Activated CD8-positive, alpha-beta memory T cell treated with anti-CD3 and anti-CD28 coated beads for 4 hours (primary cell): ENCODE measurements at places on chromosomes 3 and 15.

GRCh38 chr3:123621850-123622189 lies 37.0 kb upstream of the HACD2 start:
- DNase-seq = no peak

- no peak for DNase-seq
Measured at GRCh38 chr3:148957586-148957985, 33.8 kb upstream of the GYG1 start.

DNA sequence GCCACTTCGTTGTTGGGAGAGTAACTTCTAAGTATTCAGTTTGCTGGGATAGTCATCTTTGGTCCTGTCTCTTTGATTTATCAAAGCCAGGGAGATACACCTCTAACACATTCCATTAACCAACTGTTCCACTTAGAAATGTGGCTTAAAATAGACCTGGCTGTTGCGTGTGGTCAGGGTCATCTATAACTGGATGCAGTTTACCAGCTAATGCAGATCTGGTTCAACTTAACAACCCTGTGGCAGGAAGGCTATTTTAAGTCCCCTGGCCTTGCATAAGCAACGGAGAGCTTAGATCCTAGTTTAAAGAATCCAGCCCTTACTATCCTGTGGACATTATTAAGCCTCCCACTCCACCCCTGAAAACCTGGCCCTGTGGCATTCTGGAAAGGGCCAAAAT lies 28.1 kb upstream of the CAPN3 start:
- no peak for DNase-seq

DNA sequence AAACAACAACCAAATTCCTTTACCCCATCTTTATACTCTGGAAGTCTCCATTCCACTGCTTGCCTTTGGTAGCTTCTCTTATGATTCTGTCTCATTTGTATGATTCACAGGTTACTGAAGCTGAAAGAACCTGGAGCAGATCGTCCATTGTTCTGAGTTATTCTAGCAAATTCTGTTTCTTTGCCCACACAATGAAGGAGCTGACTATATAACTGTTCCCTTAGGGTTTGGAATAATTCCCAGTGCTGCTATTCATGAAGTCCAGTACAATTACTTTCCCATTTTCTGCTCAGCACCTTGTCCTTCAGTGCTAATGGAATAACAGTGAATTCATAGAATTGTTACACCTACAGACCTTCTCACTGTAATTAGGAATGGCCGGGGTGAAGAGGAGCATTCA lies 167.8 kb downstream of the CHST2 start:
- DNase-seq = no peak

DNA sequence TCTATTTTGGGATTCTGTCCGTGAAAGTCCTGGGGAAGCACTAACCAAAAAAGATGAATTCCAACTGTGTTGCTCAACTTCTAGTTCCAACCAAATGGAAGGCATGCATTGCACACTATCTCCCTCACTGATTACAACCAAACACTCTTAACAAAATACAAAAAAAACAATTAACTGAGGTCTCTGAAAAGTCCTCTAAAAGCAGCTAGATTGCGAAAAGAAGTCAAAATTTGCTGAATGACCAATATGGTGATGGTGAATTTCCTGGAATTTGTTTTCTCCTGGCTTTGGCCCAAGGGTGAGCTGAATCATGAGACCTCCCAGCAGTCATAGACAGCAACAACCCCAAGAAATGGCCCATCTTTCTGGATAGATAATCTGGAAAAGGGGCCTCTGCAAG lies 28.3 kb downstream of the CYP19A1 start:
- DNase-seq = no peak

DNA sequence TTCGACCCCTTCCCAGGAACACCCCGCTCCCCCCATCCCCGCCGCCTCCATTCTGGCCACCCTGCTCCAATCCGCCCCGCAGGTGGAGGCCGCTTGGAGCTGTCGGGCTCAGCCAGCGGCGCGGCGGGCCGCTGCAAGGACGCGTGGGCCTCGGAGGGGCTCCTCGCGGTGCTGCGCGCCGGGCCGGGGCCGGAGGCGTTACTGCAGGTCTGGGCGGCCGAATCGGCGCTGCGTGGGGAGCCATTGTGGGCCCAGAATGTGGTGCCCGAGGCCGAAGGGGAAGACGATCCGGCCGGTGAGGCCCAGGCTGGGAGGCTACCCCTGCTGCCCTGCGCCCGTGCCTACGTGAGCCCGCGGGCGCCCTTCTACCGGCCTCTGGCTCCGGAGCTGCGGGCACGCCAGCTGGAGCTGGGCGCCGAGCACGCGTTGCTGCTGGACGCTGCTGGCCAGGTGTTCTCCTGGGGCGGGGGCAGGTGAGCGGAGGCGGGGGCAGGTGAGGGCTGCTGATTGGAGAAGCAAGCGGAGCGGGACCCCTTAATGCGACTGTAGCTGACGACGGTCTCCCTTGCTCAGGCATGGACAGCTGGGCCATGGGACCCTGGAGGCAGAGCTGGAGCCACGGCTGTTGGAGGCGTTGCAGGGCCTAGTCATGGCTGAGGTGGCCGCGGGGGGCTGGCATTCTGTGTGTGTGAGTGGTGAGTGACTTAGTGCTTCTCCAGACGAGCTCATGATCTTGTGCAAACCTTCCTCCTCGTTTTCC lies 2.5 kb downstream of the RCCD1 start:
- DNase-seq = no peak

GRCh38 chr3:98213276-98213675 lies 46.8 kb downstream of the OR5H15 start:
- DNase-seq = no peak

DNA sequence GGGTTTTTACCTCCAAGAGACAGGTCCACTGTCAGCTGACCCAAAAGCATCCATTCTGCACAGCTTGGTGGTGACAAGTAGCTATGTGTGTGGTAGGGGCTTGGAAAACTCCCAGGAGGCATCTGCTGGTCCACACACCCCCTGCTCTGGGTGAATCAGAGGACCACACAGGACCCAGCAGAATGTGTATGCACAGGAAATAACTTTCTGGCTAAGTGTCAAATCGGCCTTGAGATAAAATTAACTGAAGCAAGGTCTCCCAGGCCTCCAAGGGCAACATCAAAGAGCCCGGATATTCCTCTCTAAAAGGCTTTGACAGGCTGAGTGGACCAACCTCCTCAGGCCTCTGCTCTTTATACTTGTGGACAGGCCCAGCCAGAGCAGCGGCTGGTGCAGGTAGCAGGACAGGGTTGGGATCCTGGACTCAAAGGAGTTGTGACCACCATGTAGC lies 66.5 kb downstream of the CTNNB1 start:
- DNase-seq = no peak

DNA sequence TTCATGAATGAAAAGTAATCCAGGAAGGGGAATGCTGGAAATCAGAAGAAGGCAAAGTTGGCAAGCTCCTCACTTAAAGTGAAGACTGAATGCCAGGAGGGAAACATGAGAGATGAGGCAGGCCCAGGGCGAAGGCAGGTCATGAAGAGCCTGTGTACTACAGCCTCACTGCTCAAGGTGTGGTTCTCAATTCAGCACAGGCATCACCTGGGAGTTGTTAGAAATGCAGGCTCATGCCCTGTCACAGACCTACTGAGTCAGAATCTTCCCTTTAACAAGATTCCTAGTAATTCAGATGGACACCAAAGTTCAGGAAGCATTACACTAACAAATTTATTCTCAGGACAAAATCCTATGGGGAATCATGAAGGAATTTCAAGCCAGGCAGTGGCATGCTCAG lies 14.2 kb downstream of the MYO5A start:
- DNase-seq = no peak

DNA sequence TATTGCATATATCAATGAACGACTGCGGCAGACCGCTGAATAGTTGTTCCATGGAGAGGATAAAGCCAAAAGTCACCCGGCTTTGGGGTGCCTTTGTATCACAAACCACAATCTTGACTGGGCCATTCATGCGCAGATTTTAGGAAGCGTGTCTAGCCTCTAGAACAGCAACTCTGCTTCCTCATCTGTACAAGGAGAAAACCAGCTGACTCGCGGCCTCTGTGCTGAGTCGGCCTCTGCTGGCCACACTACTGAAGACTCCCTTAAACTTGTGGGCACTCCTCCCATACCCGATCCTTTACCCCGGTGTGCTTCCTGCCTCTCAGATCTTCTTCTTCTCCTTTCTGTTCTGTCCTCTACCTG lies 872 bp downstream of the DLEC1 start:
- peak; percentile 27 for DNase-seq

GRCh38 chr15:74262151-74262550 lies 26.0 kb downstream of the CCDC33 start:
- no peak for DNase-seq

GRCh38 chr15:83714939-83715628 lies 61.2 kb downstream of the ADAMTSL3 start:
- DNase-seq = no peak

- no peak for DNase-seq
Measured at GRCh38 chr3:188240189-188240981, 86.4 kb downstream of the LPP start.

DNA sequence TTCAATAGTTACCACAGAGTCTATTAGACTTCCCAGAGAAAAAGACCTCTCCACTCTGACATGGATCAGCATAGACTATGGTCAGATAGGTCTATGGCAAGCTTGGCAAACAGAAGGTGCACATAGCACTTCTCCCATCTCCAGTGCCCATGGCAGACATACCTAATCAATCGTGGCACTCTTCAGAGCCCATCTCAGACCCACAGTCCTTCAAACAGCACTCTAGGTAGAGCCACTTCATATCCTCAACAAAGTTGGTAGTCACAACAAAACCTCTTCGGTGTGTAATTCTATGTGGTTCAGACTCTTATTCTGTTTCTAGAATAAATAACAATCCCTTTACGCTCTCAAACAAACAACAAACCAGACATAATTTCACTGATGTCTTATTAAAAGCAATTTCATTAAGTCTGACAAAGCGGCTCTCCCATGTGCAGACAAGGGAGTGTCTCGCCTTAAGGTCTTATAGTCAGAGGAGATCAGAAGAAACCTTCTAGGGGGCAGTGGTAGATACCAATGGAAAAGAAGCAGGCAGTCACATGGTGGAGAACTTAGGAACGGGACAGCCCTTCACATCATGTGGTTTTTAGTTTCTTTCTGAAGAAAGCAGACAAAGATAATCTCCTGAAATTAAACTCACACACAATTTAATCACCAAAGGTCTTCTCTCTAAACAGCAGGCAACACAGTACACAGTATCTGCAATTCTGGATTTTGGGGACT lies 483.4 kb downstream of the FOXP1 start:
- DNase-seq = no peak

- no peak for DNase-seq
Measured at GRCh38 chr15:81882504-81882903, 163.3 kb downstream of the MEX3B start.

DNA sequence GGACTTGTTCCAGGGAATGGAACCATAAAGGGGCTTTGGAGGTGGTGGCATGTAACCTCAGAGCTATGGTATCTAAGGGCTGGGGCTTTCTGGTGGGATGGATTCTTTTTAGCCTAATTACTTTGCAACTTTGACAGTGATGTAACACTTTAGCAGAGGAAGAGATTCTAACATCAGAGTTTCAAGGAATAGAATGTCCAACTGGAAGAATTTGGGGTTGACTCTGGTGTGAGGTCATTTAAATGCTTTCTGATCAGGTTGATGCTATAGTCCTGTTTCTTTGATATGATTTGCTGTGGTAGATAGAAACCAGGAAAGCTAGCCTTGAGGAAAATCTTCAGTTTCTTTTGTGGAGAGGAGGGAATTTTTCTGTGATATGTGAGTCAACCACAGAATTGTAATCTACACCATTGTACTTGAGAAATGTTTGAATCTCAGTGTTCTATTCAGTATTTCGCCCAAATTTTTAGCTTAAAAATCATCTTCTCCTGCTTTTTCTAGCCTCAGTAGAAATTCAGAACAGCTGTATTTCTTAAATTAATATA lies 40.0 kb downstream of the ATP2C1 start:
- DNase-seq = no peak

GRCh38 chr3:165852711-165853110 lies 15.5 kb upstream of the BCHE start:
- no peak for DNase-seq
